Aorta (tissue), 5 donors: ENCODE measurements at places on chromosomes 16 and 17.

DNA sequence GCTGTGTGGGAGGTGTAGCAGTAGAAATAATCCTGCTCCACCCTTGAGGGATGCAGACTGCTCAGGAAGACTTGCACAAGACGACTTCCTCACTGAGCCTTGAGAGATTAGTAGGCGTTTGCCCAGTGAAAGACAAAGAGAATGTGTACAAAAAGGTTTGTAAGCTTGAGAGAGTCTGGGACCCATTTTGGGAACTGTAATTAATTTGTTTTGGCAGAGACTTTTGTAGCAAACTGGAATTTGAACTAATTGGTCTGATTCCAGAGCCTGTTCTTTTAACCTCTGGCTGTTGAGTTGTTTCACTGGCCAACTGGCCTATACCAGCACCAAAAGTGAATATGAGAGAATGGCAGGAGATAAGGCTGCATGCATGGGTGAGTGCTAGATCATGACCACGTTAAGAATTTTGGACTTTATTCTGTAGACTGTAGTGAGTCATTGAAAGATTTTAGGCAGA, 75.5 kb downstream of the AATF start:
- no peak for DNase-seq
- no peak overlapping the region for H3K27ac ChIP-seq
- H3K36me3 ChIP-seq, result peaks cover 2% of the 10 kb centered on the region
- no peak overlapping the region for H3K4me3 ChIP-seq
- H3K4me1 ChIP-seq, result no peaks in the 10 kb centered on the region
- H3K27me3 ChIP-seq, result no peaks in the 10 kb centered on the region

- no peaks in the 10 kb centered on the region for H3K27me3 ChIP-seq
- no peak overlapping the region for H3K4me3 ChIP-seq
- H3K27ac ChIP-seq, result no peak overlapping the region
- H3K4me1 ChIP-seq, result no peaks in the 10 kb centered on the region
Measured at GRCh38 chr16:49049191-49049590, 232.4 kb downstream of the CBLN1 start.

GRCh38 chr17:82338858-82339633, 5.5 kb upstream of the SECTM1 start:
- DNase-seq, result peak; percentile 77
- no peaks in the 10 kb centered on the region for H3K36me3 ChIP-seq
- H3K4me3 ChIP-seq, result no peak overlapping the region
- H3K27me3 ChIP-seq, result no peaks in the 10 kb centered on the region

GRCh38 chr16:13390093-13390985, 488.9 kb downstream of the SHISA9 start:
- H3K27me3 ChIP-seq, result no peaks in the 10 kb centered on the region
- H3K36me3 ChIP-seq, result no peaks in the 10 kb centered on the region
- H3K27ac ChIP-seq, result no peak overlapping the region
- no peaks in the 10 kb centered on the region for H3K4me1 ChIP-seq
- DNase-seq, result no peak

- no peak overlapping the region for H3K27ac ChIP-seq
- no peaks in the 10 kb centered on the region for H3K4me1 ChIP-seq
- no peaks in the 10 kb centered on the region for H3K36me3 ChIP-seq
Measured at GRCh38 chr17:79545251-79546005, 65.4 kb downstream of the RBFOX3 start.

GRCh38 chr17:80212962-80213642, 7.0 kb downstream of the SGSH start:
- no peaks in the 10 kb centered on the region for H3K36me3 ChIP-seq
- H3K27me3 ChIP-seq, result no peaks in the 10 kb centered on the region
- no peak overlapping the region for H3K27ac ChIP-seq
- H3K4me3 ChIP-seq, result no peak overlapping the region

- no peaks in the 10 kb centered on the region for H3K27me3 ChIP-seq
- no peaks in the 10 kb centered on the region for H3K4me1 ChIP-seq
- no peaks in the 10 kb centered on the region for H3K36me3 ChIP-seq
- H3K27ac ChIP-seq, result no peak overlapping the region
- no peak for DNase-seq
Measured at GRCh38 chr16:53852678-53853077, 148.7 kb downstream of the FTO start.
